Coronary artery (tissue), 2 donors: ENCODE measurements at places on chromosomes 1 and 21.
A peak's percentile ranks its signal among the peaks of the same experiment; 100 is the strongest.

DNA sequence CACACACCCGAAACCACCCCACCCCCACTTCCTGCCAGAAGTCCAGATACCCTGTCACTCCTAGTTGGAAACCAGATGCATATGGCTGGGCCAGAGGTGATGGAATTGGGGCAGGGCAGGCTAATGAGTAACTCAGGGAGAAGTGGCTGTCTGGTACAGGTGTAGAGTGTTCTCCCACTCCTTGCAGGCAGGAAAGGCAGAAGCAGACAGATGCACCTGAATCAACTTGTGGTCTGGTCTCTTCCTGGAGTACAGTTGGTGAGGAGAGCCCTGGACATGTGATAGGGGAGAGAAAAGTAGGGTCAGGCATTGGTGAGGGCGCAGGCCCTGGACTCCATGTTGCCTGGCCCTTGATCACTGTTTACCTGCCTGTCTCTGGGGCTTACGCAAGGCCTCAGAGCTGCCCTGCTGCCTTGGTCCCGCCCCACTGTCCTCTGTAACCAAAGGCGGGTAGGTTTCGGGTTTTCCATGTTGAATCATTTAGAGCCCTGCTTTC is 2.5 kb downstream of the CGN start:
- DNase-seq: no peak

DNA sequence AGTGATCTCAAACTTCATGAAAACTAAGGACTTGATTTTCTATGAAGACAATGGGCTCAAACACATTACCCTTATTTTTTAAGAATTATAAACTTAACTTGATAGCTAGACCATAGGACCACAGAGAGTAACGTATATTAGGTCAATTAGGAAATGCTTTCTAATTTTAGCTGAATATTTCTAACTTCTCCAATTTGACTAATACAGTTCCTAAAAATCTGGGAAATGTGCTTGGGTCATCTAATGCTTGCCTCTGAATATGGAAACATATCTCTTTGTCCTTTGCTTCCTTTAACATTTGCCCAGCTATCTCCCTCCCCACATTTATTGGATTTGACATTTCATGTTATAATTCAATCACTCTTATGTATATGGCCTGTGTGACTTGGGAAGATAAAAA is 141.4 kb downstream of the LHX8 start:
- DNase-seq: no peak

DNA sequence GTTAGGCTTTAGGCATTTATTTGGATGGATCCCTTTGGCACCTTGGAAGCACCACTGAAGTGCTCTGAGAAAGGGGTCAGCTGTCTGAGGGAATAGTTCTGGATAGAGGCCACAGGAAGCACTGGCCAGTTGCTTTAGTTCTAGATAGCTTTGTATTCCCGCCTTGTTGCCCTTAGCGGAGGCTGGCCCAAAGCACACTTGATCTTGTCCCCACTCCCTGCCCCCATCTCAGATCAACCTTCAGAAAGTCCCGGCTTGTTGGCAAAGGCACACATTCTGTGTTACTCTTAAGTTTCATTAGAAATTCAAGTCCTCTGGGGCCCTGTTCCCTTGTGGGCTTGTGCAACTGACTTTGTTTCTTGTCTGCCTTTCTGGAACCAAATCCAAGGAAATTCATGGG is 15.2 kb upstream of the NBL1 start:
- peak; percentile 64 for DNase-seq

GRCh38 chr1:52055066-52055865 is at the start of gene TXNDC12:
Gene TXNDC12, minus strand, starts transcription at chr1:52055191. Its CDS starts 95 bp downstream, at chr1:52055096.
- peak; percentile 89 for DNase-seq

- DNase-seq: no peak
Observed at GRCh38 chr1:208230668-208231529, 13.3 kb downstream of the PLXNA2 start.

DNA sequence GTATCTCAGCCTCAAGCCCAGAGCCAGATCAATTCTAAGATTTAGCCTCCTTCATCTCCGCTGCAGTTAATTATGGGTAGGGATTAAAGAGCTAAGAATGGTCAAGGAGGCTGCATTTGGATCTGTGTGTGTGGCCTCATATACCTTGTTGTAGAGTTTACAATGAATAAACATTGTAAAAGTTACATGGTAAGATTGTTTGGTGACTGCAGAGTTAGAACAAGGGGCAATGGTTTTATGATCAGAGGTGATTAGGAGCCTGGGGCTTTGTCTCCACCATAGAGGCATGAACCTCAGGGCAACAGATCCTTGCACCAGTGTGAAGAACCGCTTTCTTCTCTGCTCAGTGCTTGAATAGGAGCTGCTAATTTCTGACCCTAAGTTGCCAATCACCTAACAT is 77.0 kb upstream of the MARK1 start:
- DNase-seq: no peak

GRCh38 chr1:31306278-31306677 is 9.4 kb downstream of the ZCCHC17 start:
- DNase-seq: no peak

GRCh38 chr1:116690396-116690848 is 22.9 kb upstream of the IGSF3 start:
- no peak for DNase-seq

DNA sequence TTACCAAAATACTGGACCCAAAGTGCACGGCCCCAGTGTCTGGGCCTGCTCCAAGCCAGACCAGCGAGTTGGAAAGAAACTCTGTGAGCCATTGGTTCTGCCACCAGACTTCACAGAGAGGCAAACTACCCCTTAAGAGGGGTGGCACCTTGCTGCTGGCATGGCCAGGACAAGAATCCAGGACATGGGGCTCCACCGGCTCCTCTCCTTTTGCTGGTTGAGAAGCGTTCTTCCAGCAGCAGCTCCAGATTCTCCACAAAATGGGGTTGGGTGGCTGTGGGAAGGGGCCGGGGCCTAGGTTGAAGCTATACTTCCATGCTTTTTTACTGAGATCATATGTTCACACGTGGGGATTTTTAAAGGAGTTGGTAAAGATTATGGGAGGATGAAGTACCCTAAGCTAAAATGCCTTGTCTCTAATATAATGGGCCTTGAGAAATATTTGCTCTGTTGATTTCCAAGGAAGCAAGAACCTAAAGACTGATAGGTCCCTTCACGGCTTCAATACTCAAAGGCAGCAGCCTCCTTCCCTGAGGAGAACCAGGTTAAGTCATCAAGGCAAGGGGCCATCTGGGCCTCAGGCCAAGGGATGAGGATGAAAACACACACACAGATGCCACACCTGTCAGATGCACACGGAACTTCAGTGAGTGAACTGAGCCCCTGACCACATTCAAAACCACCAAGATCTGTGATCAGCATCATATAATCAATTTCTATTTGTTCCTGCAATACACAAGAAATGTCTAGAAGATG is 3.1 kb downstream of the C1orf198 start:
- DNase-seq: no peak

DNA sequence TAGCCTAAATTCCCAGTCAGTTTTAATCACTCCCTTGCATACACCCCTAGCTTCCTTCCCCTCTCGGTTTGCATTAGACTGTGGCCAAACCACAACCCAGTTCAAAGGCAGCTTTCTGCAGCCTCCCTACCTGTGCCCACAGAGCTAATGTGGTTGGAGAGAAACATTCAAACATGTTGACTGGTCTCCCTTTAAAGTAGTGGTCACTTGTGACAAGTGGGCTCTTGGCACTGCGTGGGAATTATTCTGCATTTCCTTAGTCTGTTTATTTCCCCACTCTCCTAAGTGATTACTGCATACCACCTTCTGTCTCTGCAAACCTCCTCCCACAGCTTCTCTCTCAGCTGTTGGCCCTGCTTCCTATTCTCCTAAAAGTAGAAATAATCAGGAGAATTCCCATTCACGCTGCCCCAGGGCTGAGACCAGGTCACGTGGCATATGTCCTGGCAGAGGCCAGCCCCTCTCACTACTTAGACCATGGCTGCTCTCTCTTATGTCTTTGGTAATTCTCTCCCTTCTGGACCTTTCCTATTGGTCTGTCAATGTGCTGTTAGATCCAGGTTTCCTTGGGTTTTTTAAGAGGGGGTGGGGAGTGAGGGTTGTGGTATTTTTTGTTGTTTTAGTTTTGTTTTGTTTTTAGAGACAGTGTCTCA is 38.4 kb upstream of the CD101 start:
- no peak for DNase-seq

- no peak for DNase-seq
Observed at GRCh38 chr1:39569034-39569433, 7.6 kb downstream of the PABPC4 start.

GRCh38 chr1:9798236-9799130 is 25.3 kb downstream of the CLSTN1 start:
- no peak for DNase-seq

GRCh38 chr1:107480548-107481415 is 339.9 kb downstream of the NTNG1 start:
- no peak for DNase-seq

GRCh38 chr1:56831871-56832693 is 12.9 kb upstream of the FYB2 start:
- no peak for DNase-seq

GRCh38 chr1:175978926-175979325 is 228.2 kb downstream of the COP1 start:
- DNase-seq: no peak

DNA sequence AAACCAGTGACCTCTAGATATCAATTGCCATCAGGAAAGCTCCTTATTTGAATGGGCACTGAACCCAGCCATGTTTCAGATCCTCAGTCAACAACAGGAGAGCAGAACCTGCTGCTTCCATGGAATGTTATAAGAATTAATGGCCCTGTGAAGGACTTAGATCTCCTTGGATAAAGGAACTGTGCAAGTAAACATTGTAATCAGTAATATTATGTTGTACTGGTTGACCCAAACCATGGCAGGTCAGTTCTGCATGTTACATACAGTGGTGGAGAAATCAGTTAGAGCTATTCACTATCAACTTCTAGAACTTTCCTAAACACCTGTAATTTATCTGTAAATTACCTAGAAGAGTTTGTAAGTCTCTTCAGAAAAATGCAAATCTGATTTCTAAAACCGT is 11.2 kb upstream of the CLDN8 start:
- no peak for DNase-seq

DNA sequence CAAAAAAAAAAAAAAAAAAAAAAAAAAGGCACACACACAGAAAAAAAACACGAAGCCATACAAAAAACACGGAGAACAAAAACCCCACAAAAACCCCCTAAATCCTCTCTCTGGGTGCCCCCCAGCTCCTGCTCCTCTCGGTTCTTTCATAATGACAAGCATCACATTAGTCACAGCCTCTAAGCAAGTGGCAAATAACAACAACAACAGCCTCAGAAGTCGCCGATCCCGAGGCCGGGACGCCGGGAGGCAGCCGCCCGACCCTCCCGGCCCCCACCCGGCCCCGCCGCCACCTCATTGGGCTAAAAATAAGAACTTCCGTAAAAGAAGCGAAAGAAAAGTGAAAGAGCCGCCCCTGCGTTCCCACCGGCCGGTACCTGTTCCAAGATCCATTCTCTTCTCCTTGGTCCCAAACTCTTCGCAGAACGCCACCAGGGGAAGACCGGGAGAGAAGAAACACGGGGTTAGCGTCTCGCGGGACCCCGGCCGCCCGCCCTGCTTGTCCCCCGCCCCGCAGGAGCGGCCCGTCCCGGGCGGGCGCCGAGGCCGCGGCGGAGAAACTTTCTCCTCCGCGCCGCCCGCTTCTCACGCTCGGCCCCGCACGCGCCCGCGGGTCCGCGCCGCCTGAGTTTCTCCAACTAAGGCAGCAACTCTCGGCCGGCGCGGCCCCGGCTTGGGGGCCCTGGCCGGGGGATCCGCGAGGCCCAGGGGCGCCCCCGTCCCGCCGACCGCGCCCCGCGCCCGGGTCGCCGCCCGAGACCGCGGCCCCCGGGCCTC is 102.8 kb downstream of the CASZ1 start:
- no peak for DNase-seq

DNA sequence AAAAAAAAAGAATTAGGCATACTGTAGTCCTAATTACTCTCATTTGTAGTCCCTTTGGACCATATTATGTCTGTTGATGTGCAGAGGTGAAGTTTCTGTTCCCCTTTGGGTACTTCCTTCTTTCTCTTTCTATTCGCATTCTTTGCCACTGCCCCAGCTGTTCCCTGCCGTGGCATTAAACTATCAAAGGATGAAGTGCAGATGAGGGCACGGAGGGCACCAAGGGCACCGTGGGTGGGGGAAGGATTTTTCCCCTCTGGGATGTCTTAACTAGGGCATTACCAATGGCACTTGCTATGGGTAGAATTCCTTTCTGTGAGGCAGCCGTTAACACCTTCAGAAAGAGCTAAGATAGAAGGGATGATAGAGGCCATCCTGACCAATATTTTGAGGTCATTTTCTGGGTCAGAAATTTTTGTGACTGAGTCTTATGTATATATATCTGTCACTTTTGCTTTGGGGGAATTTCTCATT is 4.9 kb upstream of the MAPKAPK2 start:
- no peak for DNase-seq

GRCh38 chr1:19080721-19081120 is 124.2 kb upstream of the IFFO2 start:
- DNase-seq: no peak

GRCh38 chr1:183652547-183653461 is at the start of gene APOBEC4:
Gene APOBEC4, minus strand, starts transcription at chr1:183653316. Its CDS starts 4,535 bp downstream, at chr1:183648781.
- DNase-seq: no peak

GRCh38 chr1:38037221-38037939 is 9.2 kb downstream of the POU3F1 start:
- no peak for DNase-seq

DNA sequence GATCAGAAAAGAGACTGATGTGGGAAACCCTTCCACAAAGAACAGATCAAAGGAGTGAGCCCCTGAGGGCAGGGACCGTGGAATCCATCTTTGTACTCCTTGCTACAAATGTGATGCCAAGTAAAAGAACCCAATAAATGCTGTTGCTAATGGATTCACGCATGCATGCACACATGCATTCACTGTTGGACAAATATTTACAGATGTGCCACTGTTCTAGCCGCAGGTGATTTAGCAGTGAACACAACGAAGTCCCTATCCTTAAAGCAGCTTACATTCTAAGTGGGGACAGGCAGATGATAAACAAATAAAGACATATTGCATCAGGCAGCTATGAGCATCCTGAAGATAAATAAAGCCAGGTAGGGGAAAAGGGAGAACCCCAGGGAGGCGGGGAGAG is 67.8 kb downstream of the ITPKB start:
- no peak for DNase-seq

- no peak for DNase-seq
Observed at GRCh38 chr21:42670884-42671283, 17.5 kb downstream of the PDE9A start.

DNA sequence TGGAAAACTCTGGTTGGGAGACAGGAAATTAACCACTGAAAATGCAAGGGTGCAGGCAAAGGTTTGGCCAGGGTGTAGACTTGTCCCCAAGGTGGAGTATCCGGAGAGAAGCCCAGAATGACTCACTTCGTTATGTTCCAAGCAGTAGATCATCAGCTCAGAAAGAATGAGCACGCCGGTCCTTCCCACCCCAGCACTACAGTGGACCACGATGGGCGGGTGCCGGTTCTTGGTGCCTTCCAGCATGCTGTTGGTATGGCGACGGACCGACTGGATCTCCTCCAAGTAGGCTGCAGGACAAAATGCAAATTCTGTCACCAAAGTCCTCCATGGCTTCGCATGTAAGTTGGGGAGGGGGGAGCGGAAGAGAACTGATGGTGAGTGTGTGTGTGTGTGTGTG is 83.4 kb downstream of the SMYD2 start:
- DNase-seq: no peak

- no peak for DNase-seq
Observed at GRCh38 chr1:161738627-161739287, 10.8 kb upstream of the DUSP12 start.

- no peak for DNase-seq
Observed at GRCh38 chr1:55155522-55155921, 59.6 kb downstream of the USP24 start.
